Chondrocyte (in vitro differentiated cells): ENCODE measurements at places on chromosomes 11 and 22. TPM values are rescaled to one million over a fixed set of nuclear protein-coding genes. Genes with fewer than 3 reads are reported as not detected.

GRCh38 chr22:35648066-35649025 lies at the start of gene APOL6:
TSS of gene APOL6 (plus strand) at chr22:35648446. CDS start at chr22:35656426, 7,980 bp downstream.
- DNase-seq, result no peak

- no peak for DNase-seq
Measured at GRCh38 chr11:78748918-78749690, 174.4 kb upstream of the NARS2 start.

SLC22A12 gene
- total RNA-seq, result not detected in 3 replicates

NEU3 gene
- 9.4 to 14.1 TPM (median 9.6 TPM) in 3 replicates for total RNA-seq

DMC1 gene
- total RNA-seq, result 0.51 to 1.2 TPM (median 0.82 TPM) in 3 replicates

SREBF2 gene
- 91.3 to 106 TPM (median 100 TPM) in 3 replicates for total RNA-seq
